ENCODE measurements at places on chromosomes 1 and 21. TPM values are rescaled to one million over a fixed set of nuclear protein-coding genes. Genes with fewer than 3 reads are reported as not detected.

PROK1 gene
- total RNA-seq, result not detected

TRIM58 gene
- 0.58 TPM for total RNA-seq

RGS13 gene
- not detected for total RNA-seq

ANGPTL1 gene
- total RNA-seq, result 43.1 TPM

PEAR1 gene
- total RNA-seq, result 20.1 TPM

CFAP141 gene
- total RNA-seq, result not detected

MYOG gene
- total RNA-seq, result 8.9 TPM

PCP4 gene
- not detected for total RNA-seq

PLA2G2C gene
- total RNA-seq, result not detected

CREG1 gene
- 144 TPM for total RNA-seq

Data from pericardium fibroblast (primary cell).